ENCODE measurements at places on chromosomes 5 and 9.

DNA sequence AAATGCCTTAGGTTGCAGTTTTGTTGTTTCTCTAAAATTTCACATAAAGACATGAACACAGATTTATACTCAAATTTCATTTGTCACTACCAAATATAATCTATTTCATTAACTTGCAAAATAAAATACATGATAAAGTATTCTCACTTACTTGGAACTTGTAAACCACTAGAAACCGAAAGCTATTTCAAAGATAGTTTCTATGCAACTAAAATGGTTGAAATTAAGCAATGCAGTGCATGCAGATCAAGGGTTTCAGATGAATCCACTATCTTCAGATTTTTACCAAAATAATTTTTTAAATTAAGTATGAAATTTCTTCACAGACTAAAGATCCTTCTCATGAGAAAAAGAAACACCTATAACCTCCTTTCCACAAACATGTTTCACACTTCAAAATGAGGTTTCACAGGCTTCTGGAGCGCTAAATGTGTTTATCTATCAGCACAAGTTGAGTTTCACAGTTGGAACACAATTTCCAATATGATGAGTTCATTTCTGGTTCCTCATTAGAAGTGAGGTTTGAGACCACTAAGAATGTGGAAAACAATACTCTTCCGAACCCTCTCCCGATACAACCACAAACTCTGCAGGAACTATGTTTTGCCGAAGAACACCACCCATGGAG is 63.9 kb downstream of the EPB41L4A start:
- no peak for DNase-seq

- no peak for DNase-seq
Measured at GRCh38 chr9:81581986-81582385, 107.4 kb downstream of the TLE1 start.

- no peak for DNase-seq
Measured at GRCh38 chr5:62475072-62475471, 62.5 kb downstream of the IPO11 start.

DNA sequence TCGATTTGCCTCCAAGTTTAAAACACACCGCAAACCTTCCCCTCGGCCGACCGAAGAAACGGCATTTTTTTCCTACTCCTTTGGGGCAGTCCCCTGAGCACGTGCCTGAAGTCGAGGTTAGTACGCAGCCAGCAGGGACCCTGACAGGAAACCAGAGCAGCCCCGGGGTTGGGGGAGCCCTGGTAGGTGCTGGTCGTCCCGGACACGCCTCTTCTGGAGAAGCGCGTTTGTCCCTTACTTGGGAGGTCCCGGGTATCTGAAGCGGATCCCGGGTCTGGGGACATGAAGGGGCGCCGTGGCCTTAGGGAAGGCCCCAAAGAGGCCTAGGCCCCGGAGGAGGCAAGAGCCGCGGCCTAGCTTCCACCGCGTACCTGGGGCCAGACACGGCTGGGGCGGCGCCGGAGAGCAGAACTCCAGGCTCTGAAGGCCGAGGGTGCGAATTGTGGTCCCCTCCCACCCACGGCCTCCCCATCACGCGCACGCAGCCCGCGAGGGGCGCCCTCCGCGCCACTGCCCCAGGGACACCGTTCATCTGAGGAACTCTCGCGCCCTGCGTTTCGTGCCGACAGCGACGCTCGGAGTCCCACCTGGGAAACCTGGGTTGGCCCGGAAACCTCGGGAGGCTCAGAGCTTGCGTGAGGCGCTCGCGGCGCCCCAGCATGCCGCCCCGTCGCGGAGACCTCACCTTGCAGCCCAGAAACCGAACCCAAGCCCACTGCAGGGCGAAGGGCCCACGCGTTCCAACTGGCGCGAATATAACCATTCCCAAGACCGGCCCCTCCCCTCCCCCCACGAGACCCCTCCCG is 10.4 kb downstream of the OTP start:
- no peak for DNase-seq

GRCh38 chr9:93450945-93451815 is at the start of gene FAM120A:
TSS of gene FAM120A (plus strand) at chr9:93451685. CDS start at chr9:93451916, 231 bp downstream.
- peak; percentile 92 for DNase-seq

- DNase-seq: no peak
Measured at GRCh38 chr5:180468732-180469585, 25.2 kb upstream of the CNOT6 start.

DNA sequence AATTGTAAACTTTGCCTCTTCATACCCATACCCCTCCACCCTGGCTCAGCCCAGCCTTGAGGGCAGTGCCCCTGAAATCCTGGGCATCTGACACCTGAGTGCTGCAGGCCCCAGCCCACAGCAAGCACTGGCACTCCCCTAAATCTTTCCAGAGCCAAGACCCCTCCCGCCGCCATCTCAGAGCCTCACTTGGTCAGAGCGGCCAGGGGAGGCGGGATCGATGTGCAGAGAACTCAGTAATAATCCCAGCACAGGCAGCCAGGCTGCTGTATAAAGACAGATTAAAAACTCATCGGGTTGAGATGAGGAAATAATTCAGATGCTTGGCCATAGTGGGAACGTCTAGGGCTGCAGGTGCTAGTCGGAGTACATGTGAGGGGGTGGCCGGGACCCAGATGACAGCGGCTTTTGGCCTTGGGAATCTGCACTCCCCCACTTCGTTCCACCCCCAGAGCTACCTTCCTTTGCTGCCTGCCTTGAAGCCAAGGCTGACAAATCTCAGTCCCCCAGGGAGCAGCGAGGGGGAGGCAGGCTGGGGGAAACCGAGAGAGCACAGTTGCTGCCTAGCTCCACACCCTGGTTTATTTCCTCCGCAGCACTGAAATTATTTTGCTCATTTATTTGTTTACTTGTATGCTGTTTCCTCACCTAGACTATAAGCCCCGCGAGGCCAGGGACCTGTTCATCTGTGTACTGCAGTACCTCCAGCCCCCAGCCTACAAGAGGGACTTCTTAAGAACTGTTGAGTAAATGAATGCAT is 19.5 kb upstream of the ARAP3 start:
- no peak for DNase-seq

- peak; percentile 70 for DNase-seq
Measured at GRCh38 chr9:68704814-68705530, at the start of gene PIP5K1B. TSS of gene PIP5K1B (plus strand) at chr9:68705240. CDS start at chr9:68822615, 117,375 bp downstream.

DNA sequence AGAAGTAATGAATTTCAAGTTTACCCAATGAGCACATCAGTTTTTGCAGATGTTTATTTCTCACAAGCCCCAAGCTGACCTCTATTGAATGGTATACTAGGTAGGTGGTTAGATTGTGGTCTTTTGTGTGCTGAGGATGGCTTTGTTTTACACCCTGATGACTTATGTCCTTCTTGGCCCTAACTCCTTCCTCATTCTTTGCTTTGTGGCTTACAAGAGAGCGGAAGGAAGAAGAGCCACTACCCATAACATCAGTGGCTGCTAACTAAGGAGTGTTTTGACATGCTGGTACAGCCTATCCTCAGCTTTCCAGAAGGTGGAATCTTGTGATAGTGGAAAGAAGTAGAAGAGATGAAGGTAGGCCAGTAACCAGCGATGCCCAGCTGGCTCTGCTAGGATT is 85.7 kb upstream of the NTRK2 start:
- no peak for DNase-seq

DNA sequence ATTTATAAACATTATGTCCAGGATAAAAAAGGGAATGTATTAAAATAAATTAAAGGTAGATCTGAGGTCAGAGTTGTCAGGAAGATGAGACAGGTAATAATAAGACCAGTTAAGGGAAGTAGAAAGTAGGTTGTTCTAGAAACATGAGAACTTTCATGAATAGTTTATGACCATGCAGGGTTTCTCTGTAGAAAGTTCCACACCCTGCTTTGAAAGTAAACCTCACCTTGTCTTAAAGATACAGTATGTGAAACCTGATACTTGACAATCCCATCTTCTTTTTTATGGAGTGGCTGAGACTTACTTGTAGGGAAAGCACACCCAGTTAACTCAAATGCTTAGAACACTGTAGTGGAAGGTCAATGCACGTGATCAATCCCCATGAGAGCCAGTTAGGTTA is 260.6 kb upstream of the ZNF462 start:
- DNase-seq: no peak

- no peak for DNase-seq
Measured at GRCh38 chr5:161258438-161258837, 288.1 kb downstream of the GABRB2 start.

DNA sequence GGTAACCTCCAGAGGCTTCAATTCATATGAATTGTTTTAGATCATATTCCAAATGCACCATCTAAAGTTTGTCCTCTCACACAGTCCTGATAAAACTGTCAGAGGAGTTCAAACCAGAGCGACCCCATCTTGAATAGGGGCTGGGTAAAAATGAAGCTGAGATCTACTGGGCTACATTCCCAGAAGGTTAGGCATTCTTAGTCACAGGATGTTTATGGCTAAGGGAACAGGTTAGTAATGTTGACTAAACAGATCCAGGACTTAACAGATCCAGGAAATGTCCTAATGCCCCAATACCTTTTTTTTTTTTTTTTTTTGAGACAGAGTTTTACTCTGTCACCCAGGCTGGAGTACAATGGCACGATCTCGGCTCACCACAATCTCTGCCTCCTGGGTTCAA is 192.6 kb upstream of the PRDM9 start:
- no peak for DNase-seq

DNA sequence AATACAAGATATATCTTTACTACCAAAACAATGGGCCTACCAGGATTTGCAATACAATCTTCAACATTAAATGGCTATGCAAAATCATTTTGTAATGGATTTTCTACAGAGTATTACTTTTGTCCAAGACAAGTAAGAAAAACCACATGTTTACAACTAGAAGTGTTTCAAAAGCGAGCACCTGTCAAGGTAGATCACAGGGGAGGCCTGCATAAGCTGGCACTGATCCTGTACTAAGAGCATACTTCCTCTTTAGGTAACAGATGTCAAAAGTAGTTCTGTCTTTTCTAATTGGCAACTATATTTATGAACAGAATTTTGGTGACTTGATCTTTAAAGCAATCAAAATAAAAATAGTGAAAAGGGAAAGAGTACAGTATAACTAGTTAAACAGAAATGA is 249.0 kb downstream of the MLLT3 start:
- no peak for DNase-seq

GRCh38 chr9:131017067-131017466 is 8.1 kb downstream of the LAMC3 start:
- DNase-seq: no peak

GRCh38 chr5:91110686-91111085 is 272.4 kb downstream of the ARRDC3 start:
- DNase-seq: no peak

- DNase-seq: no peak
Measured at GRCh38 chr5:140923601-140924000, 2.5 kb upstream of the PCDHAC1 start.

DNA sequence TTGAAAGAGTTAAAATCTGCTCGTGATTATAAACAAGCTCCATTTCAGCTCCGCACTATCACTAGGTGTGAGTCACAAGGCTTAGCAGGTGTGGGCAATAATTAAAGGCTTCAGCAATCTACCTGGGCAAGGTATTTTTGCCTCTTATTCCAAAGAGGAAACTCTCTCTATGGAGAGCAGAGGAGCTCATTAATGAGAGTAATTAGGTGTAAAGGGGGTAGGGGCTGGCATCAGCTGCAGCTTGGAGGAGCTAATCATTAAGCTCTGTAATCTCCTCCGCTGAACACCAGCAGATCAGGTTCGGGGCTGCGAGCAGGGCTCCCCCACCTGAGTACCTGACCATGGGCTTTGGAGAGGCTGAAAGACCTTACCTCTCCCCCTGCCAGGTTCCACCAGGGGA is 129.2 kb downstream of the CRB2 start:
- no peak for DNase-seq

DNA sequence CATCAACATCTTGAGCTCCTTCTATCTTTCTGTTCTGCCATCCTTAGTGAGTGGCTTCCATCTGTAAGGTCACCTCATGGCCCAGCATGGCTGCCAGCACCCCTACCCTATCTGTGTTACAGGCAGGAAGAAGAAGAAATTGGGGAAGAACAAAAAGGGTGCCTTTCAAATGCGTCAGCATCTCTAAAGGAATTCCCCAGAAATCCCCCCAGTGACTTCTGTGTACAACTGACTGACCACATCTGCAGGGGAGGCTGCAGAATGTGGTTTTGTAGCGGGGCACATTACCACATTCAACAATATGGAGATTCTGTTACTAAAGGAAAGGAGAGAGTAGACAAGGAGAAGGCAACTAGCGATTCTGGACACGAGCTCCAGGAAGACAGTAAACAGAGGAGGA is 40.1 kb downstream of the ALG2 start:
- DNase-seq: peak; percentile 51

- no peak for DNase-seq
Measured at GRCh38 chr5:93395971-93396379, 185.0 kb downstream of the NR2F1-AS1 start.

DNA sequence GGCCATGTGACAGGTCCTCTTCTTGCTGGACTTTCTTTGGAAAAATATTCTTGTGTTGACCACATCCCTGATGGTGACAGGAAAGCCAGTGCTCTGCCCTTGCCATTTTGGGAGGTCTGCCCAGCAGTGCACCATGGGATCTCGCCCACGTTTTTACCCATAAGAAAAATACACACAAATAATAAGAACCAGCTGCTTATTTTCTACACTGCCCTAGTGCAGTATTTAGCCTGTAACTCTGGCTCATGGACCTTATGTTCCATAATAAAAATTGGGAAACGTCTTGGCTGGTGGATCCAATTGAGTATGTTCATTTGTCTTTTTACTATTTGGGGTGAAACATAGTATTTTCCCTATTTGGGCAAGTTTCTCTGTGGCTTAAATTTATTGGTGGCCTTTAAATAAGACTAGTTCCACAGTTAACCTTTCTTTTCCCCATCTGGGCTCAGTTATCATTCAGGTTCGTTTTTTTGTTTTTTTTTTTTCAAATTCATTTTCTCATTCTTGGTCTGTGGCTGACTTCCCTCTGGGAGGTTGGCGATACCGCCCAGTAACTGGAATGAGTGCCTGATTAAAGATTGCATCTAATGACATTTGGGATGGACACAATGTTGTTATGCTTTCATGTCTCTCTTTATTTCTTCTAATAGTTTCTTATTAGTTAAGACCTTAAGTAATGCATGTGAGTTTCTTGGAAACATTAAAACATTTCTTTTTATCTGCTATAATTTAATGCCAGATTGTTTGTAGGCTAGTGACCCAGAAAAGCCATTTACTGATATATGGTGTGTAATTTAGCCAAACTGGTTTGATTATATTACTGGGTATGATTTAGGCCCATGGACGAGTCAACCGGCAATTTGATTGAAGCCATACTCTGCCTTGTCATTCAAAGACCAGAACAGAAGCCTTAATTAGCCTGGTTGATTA is 163.7 kb downstream of the FGF10 start:
- no peak for DNase-seq

- DNase-seq: no peak
Measured at GRCh38 chr5:133520062-133520461, 92.3 kb downstream of the FSTL4 start.

GRCh38 chr5:26761045-26761444 is 277.3 kb downstream of the CDH9 start:
- no peak for DNase-seq

DNA sequence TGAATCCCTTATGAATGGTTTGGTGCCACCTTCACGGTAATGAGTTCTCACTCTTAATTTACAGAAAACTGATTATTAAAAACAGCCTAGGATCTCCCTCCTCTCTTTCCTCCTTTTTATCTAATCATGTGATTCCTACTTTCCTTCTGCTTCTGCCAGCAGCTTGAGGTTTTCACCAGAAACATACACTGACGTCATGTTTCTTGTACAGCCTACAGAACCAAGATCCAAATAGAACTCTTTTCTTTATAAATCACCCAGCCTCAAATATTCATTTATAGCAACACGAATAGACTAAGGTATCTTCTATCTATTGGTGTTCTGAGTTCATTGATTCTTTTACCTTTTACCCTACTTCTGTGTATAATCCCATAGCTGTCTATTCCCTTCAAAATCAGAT is 388.9 kb upstream of the CDH10 start:
- DNase-seq: no peak

Measured in inflammatory macrophage (primary cell).